Non-pigmented ciliary epithelial cell (primary cell): ENCODE measurements at places on chromosomes 1 and 21.

DNA sequence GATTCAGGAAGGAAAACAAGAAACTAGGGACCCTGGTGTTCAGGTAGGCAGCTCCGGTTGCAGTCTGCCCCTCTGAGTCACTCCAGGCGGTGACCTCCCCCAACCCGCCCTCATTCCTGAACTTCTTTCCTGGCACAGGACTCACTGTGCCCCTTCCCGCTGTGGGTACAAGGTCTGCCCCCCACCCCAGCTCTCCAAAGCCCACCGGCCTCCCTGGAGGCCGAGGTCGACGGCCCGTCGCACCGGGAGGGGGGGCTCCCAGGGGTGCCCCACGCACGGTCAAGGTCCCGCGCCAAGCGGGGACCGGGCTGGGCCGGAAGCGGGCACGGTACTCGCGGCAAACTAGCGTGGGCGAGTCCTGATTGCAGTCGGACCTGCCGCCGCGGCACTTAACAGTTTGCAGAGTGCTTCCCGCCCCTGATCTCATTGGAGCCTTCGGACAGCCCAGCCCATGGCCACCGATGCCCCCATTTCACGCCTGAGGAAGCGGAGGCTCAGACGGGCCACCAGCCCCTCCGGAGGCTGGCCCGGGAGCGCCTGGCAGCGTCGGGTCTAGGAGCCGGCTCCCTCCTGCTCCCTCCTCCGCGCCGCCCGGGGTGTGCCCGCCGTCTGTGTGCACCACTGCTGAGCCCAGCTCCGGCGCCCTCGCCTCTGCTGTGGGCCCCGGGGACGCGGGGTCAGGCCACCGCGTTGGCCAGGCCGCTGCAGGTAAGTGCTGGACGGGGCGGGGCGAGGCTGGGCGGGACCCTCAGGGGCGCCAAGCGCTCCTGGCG lies at the start of gene GJB3:
TSS of gene GJB3 (plus strand) at position 144 of the 773 bp plus-strand sequence. CDS start 3,549 bp downstream, outside the sequence.
- no peak for DNase-seq

DNA sequence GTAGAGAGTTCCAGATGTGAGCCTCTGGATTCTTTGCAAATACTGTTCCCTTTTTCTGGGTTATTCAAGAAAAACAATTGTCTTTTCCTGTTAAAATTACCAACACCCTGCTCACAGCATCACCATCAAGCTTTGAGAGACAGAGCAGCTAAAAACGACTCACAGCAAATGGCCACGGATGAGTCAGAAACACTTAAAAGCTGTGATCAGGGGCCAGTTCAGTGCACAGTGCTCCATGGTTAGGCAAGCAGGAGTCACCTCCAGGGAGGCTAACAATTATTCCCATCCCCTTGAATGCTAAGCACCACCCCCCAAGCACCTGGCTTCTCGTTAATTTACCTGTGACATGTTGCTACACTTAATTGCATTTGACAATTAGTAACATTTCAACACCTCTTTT lies 128.4 kb upstream of the CAMK1G start:
- DNase-seq = no peak

DNA sequence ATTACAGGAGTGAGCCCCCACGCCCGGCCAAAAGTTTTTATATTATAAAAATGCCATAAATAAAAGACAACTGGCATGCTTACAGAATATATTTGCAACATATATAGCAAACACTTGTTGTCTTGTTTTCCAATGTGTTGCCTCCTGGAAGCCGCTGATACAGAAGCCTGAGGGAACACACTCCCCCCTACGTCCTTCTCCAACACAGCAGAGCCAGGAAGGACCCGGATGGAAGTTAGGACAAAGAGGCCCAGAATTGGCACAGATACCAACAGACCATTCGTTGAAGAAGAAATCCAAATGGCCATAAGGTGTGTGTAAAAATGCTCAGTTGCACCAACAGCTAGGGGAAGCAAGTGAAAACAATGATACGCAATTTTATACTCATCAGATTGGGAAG lies 1.3 kb upstream of the PLA2G5 start:
- DNase-seq = no peak

GRCh38 chr1:56540467-56540866 lies 38.9 kb downstream of the PLPP3 start:
- DNase-seq = no peak

DNA sequence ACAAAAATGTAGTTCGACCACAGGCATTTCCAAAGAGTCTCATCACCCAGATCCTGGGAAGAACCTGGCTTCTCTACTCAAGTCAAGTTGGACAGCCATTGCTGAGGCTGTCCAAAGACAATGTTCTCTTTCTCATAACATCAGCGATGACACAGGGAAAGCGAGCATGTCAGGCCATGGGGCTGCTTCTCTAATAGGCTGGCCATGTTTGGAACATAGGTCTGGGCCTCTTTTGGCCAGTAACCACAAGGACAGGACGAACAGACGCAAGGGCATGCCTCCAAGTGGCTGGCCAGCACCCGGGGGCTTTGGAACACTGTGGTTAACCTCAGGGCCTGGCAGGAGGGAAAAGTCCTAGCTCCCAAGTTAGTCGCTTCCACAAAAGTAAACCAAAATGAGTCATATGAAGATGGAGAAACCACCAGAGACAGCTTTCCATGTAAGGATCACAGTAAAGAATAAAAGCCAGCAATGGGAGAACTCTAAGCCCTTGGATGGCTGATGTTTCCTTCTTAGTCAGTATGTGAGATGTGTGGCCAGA lies 80.6 kb upstream of the SLC44A3 start:
- peak; percentile 77 for DNase-seq

DNA sequence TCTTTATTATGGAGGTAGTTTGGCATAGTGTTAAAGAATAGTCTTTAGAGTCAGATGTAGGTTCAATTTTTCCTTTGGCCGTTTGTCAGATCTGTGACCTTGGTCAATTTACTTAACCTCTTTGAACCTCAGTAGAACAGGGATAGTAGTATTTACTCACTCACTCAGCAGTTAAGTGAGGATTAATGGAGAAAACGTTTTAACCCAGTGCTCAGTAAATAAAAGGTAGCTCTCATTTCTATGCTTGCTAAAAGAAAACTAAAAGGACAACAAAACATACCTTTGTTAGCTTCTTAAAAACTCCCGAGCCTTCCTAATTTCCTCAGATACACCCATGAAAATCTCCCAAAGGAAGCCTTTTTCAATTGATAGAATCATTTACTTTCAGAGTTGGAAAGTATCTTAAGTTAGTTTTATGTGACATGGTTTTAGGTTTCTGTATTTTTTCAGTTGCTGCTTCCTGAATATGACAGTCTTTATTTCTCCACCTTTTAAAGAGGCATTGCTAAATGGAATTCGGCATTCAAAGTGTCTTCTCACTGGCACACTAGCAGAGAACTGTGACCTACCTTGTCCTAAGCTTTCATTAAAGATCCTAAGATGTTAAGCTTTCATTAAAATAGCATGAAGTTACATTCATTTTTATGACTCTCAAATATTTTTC lies 7.8 kb downstream of the ABCD3 start:
- DNase-seq = no peak

GRCh38 chr1:162578071-162578700 lies 16.7 kb downstream of the UAP1 start:
- no peak for DNase-seq

GRCh38 chr1:32208891-32209328 lies at the start of gene DCDC2B:
DCDC2B (plus strand) TSS chr1:32209089; CDS start chr1:32209094, 5 bp downstream.
- DNase-seq = no peak

DNA sequence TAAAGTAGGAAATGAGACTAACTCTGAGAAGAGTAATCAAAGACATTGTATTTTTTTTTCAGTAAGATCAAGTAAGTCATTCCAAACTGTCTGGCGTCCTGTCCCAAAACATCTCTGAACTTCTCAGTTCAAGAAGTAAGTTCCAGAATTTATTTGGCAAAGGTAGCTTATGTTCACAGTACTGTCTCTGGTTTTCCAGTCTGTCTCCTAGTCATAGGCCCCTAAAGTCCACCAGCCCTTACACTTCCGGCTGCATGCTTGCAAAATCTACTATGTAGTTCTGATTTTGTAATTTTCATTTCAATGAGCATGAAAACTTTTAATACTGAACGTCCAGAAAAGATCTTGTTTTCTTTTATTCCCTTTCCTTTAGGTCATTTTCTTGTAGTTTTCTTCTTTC lies 61.4 kb upstream of the S1PR1 start:
- no peak for DNase-seq

GRCh38 chr1:180241716-180242544 lies 11.9 kb downstream of the LHX4 start:
- no peak for DNase-seq

DNA sequence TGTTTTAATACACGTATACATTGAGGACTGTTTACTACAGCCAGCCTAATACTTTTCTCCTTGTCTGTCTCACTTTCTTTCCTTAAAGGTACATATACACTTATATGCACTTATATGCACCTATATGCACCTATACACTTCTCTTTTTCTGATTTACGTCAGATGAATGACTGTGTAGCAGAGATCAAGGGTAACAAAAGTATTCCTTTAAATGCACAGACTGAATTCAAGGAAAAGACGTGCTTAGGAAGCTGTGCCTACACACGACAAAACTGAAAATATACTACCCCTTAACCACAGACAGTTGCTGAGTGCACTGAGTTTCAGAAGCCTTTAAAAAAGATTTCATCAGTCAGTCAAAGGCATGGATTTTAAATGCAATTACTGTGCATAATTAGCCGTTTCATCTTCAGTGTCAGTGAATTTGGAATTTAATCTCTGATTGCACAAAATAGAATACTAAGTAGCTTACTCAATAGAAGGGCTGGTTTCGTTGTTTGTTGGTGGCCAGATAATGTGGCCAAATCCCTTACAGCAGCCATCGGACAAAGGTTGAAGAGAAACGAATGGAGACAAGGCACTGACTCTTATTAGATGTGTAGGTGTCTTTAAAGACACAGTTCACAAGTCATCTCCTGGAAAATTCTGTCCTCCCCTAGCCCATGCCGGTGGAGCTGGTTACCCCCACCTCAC lies 38.3 kb upstream of the TARBP1 start:
- DNase-seq = no peak

- no peak for DNase-seq
Measured at GRCh38 chr21:36806103-36806502, 107.2 kb downstream of the SIM2 start.
